ENCODE measurements at places on chromosomes 4 and X.

GRCh38 chr4:112550728-112551127 is 34.7 kb upstream of the NEUROG2 start:
- peak; percentile 1 for DNase-seq

- DNase-seq = no peak
Measured at GRCh38 chr4:725391-726234, 20.0 kb downstream of the PCGF3 start.

DNA sequence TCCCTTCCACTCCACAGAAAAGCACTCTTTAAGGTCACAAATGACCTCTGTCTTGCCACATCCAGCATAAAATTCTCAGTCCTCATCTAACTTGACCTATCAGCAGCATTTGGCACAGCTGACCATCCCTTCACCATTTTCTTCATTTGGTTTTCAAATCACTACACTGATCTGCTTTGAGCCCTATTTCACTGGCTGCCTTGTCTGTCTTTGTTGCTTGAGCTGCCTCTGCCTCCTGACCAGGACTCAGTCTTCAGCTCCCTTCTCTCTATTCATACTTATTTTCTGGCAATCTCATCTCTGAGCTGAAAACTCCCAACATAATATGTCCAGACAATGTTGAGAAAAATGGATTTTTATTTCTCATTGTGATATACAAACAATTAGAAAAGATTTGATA is 27.7 kb upstream of the PDE5A start:
- DNase-seq = no peak

DNA sequence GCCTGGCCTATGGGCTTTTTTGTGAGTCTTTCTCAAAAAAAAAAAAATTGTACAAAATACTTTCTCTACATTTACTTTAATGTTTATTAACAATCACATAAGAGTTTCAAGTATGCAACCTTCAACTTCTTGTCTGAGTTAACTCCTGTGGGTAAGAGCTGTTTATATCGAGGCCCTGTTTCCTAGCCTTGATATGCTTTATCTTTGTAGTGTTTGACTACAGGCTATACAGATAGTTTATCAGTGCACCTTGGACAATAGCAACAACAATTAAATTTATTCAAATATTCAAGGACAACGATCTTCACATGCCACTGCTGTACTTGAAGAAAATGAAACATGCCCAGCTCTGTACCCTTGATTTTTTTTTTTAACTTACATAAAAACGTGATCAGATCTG is 178.4 kb downstream of the ARHGAP10 start:
- DNase-seq = no peak

- DNase-seq = no peak
Measured at GRCh38 chr4:24453951-24454350, 130.4 kb downstream of the DHX15 start.

DNA sequence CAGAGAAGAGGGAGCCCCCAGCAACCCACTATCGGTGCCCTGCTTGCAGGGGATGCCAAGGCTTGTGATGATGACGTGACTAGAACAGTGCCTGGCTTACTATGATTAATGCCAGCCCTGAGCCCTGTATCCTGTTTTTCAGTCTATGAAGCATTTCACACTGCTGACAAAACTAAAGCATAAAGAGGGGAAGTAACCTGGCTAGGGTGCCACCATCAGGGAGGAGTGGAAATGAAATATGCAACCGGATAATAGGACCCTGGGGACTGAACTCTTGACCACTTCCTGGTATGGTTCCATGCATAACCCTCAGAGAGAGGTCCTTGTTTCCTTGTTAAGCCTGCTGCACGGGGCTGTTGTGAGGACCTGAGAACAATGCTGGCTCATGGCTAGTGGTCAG is 50.3 kb downstream of the MED28 start:
- DNase-seq = no peak

DNA sequence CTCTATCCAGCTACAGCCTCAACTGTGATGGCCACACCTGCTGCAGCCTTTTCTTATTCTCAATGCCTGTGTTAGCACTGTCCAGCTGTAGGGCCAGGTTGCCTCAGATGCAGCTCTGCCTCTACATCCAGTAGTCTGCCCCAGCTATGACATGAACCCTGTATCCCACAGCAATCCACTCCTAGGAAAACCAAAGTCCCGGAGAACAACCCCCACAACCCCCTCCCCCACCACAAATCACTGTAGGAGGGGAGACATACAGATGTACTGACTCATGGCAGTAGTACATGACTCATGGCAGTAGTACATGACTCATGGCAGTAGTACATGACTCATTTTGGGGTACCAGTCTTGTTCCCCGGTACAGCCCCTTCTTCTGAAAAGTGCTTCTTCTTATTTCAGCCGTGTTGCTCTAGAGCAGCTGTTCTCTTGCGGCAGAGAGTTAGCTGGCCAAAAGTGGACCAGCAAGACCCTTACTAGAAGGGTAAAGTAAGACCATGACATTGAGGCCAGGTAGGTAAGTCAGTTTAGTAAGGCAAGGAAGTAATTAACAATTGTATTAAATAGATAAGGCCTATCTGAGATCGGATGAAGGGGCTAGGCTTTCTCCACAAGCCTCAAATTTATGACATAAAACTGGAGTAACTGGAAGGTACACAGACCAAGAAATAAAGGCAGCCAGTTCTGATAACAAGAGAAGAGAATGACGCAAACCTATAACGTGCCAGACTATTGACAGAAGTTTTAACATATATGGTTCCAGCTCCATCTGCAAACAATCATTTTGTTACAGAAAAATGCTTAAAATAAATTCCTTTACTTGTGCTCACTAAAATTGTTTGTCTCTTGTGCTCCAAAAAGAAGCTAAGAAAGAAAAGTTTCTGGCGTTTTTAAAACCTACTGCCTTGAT is 221.4 kb downstream of the TACR3 start:
- peak; percentile 82 for DNase-seq

- DNase-seq = no peak
Measured at GRCh38 chrX:109294097-109294814, 187.6 kb downstream of the GUCY2F start.

- DNase-seq = no peak
Measured at GRCh38 chr4:121998024-121998423, 46.2 kb upstream of the TRPC3 start.

- no peak for DNase-seq
Measured at GRCh38 chr4:175833574-175834311, 21.7 kb upstream of the GPM6A start.

DNA sequence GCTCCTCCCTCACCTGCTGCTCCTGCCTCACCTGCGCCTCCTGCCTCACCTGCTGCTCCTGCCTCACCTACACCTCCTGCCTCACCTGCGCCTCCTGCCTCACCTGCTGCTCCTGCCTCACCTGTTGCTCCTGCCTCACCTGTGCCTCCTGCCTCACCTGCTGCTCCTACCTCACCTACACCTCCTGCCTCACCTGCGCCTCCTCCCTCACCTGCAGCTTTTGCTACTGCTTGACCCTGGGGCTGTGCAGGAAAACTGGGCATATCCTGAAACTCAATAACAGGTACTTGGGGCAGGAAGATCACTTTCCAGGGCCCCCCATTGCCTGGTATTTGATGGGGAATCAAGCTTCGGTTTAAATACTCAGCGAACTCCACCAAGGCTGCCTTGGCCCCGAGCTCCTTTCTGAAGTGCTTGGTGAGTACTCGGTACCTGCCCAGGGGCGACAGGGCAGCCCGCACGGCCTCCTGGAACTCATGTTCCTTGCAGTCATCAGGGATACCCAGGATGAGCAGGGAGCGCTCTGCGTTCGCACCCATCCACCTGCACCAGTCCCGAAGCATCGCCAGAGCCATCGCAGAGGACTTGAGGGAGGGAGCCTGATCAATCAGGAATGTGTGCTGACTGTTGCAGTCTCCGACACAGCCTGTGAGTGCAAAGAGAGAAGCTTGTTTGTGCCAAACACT is 2.7 kb downstream of the PNMA6E start:
- no peak for DNase-seq

DNA sequence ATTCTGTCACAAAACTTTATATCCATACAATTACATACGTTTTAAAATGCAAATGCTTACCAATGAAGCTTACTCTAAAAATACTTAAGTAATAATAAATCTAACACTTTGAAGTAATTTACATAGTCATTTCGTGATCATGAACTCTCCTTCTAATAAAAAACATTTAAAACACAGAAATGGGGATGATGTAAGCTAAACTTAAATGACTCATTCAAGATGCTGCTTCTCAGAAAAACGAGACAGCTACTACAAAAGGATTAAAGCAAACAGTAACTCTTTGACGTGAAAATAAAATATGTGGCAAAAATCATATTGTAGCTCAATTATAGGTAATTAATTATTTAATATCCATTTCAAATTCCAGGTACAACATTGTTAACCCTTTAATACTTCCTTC is 148.7 kb downstream of the FGF16 start:
- DNase-seq = no peak

DNA sequence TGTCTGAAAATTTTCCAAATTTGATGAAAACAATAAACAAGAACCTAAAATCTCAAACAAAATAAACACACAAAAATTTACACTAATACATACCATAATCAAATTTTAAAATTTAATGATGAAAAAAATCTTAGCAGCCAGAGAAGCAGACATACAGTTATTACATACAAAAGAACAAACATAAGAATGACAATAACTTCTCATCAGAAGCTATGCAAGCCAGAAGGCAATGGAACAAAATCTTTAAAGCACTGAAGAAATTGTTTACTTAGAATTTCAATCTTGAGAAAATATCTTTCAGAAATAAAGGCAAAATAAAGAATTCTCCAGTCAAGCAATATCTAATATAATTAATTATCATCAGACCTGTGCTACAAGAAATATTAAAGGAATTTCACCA is 121.3 kb downstream of the IDS start:
- DNase-seq = no peak

- DNase-seq = no peak
Measured at GRCh38 chr4:74415602-74416300, 29.2 kb upstream of the AREG start.

- no peak for DNase-seq
Measured at GRCh38 chr4:12123707-12124106, 695.0 kb upstream of the HS3ST1 start.

GRCh38 chr4:476501-476900 is 22.5 kb downstream of the ZNF721 start:
- DNase-seq = no peak

GRCh38 chrX:117977526-117977925 is 139.1 kb downstream of the KLHL13 start:
- no peak for DNase-seq

- no peak for DNase-seq
Measured at GRCh38 chrX:100487795-100488194, 77.7 kb upstream of the PCDH19 start.

GRCh38 chr4:98399915-98400314 is 138.7 kb downstream of the RAP1GDS1 start:
- no peak for DNase-seq

All from fibroblast of skin of left biceps (primary cell).